MCF 10A (cell line): ENCODE measurements at places on chromosomes 1 and 21. TPM values are rescaled to one million over a fixed set of nuclear protein-coding genes. Genes with fewer than 3 reads are reported as not detected.

Gene HRNR
- not detected in 2 replicates for total RNA-seq

Gene SLAMF7
- total RNA-seq: 8.6 and 26.3 TPM in 2 replicates

Gene SAMSN1
- total RNA-seq: 2.3 and 6.8 TPM in 2 replicates

Gene SMCP
- total RNA-seq: not detected in 2 replicates

Gene AMY1B
- not detected in 2 replicates for total RNA-seq

Gene TFAP2E
- 0.30 and 0.47 TPM in 2 replicates for total RNA-seq
